NK-92 treated with Interleukin-12 subunit alpha and Interleukin-12 subunit beta, amount 100 ng/mL, for 24 hours (cell line): ENCODE measurements at places on chromosomes 1 and 21.

DNA sequence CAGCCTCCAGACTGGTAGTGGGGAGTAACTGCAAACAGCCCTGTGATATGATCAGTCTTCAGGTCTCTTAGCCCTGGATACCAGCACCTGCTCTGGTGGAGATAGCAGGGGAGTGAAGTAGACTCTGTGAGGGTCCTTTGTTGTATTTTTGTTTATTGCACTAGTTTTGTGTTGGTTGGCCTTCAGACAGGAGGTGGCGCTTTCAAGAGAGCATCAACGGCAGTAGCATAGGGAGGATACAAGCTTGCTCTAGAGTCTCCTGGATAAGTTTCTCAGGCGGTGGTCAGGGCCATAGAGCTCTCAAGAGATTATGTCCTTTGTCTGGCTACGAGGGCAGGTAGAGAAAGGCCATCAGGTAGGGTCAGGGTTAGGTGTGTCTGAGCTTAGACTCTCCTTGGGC is 116.4 kb downstream of the USH2A start:
- no peak for DNase-seq

GRCh38 chr1:201240171-201240570 is 43.1 kb upstream of the PKP1 start:
- no peak for DNase-seq

- DNase-seq, result no peak
Observed at GRCh38 chr1:83113652-83114051, 885.3 kb downstream of the TTLL7 start.

DNA sequence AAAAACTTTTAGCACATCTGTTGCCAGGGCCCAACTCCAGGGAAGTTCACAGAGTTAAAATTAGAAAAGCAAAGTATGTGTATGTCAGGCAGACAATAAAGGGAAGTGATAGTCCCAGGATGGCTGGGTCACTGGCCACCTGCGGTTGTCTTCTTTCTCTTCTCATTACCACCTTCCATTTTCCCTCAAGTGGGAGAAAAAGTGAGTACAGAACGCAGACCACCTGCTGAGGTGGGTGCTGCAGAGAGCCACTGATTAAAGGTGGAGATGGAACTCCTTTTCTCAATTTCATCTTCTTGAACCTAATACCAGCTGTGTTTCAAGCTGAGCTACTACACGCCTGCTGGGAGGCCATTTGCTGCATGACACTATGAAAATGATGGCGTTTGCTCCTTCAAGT is 88.8 kb upstream of the PDE4B start:
- no peak for DNase-seq

GRCh38 chr1:245588116-245588639 is 433.4 kb downstream of the KIF26B start:
- no peak for DNase-seq

GRCh38 chr21:28641731-28642130 is 350.9 kb downstream of the LTN1 start:
- no peak for DNase-seq

DNA sequence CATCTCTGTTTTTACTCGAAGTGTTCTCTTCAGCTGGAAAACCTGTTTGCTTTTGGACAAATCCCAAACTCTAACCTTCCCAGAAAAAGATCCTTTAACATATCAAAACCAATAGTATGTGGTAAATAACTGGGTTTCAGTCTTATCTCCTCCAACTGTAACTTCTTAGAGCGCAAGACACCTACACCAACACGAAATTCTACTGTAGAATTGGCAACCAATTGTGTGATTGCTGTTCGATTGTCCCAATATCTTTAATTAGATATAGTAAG is 5.8 kb upstream of the MPZL1 start:
- DNase-seq, result no peak

GRCh38 chr1:238466459-238466858 is 575.7 kb upstream of the ZP4 start:
- no peak for DNase-seq

DNA sequence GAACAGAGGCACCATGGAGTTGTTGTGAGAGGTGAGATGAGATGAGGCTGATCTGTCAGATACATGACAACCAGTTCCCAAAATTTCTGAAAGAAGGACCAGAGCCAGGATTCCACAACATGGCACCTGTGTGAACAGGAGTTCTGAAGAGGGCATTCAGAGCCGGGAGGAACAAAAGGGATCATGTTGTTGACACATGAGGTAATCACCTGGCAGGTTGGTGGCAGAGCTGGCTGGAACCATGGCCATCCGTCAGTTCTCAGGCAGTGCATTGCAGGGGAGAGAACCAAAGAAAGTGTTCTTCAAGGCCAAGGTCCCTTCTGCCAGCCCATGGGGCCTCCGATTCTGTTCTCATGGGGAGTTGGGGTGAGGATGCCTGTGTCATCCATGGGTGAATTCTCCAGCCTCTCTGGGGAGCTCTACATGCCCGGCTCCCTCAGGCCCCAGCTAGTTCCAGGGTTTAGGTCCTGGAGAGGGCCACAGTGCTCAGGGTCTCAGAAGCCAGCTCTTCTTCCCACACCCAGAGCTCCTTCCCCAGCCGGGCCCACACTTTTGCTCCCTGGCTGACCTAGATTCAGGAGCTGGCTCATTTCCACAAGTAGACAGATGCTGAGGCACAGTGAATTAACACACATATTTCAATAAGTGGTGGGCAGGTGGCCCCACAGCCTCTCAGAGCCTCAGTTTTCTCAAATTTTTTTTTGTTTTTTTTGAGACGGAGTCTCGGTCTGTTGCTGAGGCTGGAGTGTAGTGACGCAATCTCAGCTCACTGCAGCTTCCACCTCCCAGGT is 49.1 kb upstream of the CTPS1 start:
- DNase-seq, result no peak

GRCh38 chr1:212669102-212669501 is 30.5 kb downstream of the BATF3 start:
- DNase-seq, result no peak

DNA sequence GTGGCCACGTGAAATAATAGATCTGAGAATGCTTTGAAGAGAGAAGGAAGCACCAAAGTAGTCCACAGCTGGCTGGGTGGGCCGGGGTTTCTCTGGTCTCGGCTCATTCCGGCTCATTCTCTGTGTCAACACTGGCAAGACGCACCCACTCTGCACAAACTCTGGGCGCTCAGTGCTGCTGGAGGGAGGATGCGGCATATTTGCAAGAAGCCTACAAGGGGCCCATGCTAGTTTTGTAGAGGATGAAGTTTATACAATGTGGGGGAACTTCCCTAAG is 28.8 kb upstream of the TMPRSS2 start:
- DNase-seq, result no peak

DNA sequence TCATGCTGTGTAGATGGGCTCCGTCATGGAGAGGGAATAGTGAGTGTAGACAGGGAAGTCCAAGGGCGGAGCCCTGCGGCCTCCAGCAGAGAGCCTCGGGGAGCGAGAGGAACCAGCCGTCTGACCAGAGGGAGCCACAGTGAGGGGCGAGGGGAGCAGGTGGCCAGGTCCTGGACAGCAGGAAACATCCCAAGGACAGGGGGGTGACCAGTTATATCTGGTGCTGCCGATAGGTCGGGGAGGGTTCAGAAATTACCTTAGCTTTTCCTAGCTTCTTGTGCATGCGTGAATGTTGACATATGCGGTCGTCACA is 46.5 kb downstream of the TRAPPC10 start:
- no peak for DNase-seq

GRCh38 chr1:168792142-168792541 is 63.1 kb upstream of the DPT start:
- no peak for DNase-seq

GRCh38 chr1:158354255-158354654 is 561 bp downstream of the CD1E start:
- DNase-seq, result no peak

GRCh38 chr1:17553975-17554700 is 14.6 kb downstream of the ARHGEF10L start:
- DNase-seq, result no peak

GRCh38 chr1:150259758-150260669 is 2.4 kb downstream of the CA14 start:
- no peak for DNase-seq

DNA sequence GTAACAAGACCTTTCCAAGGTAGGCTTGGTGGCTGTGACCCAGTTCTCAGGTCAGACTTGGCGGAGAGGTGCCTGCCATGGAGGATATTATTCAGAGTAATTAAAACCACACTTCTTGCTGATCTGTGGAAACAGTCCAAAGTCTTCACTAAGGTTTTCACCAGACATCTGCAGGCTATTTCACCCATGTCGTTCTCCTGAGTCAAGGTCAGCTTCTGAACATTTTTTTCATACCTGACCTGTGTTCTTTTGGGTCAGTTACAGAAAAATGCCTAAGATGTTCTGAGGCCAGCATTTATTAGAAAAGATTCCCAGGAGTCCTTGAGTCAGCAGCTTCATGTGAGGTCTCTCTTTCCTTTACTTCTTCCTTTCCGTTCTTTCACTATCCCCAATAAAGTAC is 54.9 kb downstream of the RGL1 start:
- DNase-seq, result no peak

GRCh38 chr1:170445096-170445495 is 86.9 kb upstream of the GORAB start:
- no peak for DNase-seq
